ENCODE measurements at places on chromosomes 3 and 15.

DNA sequence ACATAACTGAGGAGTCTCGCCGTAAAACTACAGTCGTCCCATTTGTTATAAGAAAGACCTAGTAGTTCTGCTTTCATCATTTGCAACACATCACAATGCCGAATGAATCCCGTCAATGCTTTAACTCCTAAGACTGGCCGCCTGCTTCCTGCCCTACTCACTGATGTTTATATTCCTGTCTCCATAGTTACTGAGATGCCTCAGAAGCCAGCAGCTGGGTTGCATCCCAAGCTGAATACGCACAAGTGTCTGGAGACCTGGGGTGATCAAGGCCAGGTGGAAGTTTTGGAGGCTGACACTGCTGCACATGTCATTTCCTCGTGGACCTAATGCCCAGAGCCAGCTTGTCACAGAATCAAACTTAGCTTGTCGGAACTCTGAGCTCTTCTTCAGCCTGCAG lies 95.2 kb upstream of the UBE2E1 start:
- DNase-seq, result no peak

DNA sequence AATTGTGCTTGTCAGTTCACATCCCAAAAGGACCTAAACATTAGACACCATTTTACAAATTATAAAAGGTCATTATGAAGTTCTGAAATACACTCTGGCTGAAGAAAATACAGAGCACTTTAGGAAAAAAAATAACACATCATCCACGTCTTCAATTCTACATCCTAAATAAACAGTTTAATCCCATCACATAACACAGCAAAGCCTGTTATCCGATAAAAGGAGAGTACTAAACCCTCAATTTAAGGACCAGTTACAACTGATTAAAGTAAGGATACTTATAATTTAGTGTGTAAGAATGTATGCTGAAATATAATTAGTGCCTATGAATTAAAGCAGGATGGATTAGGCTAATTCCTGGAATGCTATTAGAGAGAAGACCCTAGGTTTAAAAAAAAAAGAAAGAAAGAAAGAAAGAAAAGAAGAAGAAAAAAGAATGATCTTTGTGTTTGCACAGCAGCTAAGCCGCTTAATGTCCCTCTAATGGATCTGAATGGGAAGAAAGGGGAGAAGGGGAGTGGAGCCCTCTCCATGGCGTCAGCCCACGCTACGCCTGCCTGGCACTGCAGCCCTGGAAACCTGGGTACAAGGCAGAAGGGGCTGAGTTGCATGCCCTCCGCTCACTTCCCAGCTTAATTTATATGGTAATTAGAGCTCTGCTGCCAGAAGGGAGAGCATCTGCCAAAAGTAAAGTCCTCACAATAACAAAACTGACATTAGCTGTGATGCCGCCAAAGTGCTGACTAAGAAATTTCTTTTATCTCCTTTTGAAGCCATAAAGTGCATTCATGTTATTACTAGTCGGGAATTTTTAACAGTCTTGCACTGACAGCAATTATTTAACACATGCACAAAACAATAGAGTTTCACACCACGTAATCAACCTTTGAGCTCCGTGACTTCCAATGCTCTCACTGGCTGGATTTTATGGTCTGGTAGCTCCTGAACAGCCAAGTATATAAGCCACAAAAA lies 90.0 kb downstream of the FSIP1 start:
- DNase-seq, result no peak

- DNase-seq, result no peak
These were observed 145.9 kb downstream of the RORA start for GRCh38 chr15:61083081-61083787.

DNA sequence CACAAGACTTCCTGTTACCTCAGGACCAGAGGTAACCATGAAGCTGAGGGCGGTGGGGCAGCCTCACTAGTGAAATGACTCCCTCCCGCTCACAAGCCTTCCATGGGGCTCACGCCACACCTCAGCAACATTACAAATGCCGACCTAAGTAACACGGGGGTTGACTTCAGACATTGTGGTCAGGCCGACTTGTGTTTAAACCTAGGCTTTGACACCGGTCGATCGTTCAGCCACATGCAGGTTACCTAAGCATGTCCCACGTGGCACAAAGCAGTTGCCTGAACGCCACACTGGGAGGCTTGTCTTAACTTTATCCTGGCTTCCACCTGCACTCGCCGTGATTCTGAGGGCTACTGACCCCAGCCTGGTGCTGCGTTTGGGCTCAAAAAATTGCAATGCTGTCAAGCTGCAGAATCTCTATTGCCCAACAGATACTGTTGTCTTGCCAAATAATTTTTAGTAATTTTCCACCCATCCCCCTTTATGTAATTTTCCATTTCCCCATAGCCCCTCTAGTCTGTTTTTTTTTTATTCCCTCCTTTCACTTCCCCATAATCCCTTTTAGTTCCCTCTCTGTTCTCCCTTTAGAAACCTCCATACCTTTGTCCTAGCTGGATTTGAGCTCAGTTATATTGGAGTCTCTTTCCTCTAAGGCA lies 158.6 kb upstream of the RGMA start:
- DNase-seq, result no peak

GRCh38 chr15:34709866-34710265 lies 44.9 kb downstream of the GJD2 start:
- no peak for DNase-seq

DNA sequence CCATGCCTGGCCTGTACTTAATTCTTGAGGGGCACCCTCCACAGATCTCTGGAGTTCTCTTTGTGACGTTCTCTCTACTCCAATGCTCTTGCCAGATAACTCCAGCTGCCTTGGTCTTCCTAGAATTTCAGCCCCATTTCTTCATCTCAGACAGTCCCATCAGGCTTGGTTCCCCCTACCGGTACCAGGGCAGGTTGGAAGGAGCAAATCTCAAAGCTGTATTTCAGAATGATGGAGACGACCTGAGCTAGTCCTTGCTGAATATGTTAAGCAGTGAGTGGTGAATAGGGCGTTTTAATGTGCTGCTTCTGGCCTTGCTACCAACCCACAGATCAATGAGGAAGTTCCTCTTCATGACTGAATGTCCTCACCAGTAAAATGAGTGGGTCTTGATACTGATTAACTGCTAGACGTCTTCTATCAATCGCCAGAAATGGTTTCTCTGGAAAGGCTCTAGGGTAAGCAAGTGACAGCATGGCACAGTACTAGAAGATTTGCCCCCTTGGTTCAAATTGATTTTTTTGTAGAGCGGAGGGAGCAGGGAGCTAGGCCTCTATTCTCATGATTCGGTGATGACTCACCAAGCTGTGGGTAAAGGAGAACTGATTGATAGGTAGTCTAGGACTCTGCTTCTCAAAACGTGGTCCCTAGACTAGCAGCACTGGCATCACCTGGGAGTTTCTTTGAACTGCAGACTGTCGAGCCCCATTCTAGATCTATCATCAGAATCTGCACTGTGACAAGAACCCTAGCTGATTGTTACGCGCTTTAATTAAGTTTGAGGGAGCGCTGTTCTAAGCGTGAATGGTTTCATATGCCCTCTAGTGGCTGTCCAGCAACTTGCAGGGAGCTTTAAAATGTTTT lies 67.8 kb downstream of the UBP1 start:
- peak; percentile 29 for DNase-seq

GRCh38 chr15:61623746-61624145 lies 394.6 kb upstream of the RORA start:
- DNase-seq, result no peak

- DNase-seq, result no peak
These were observed 6.5 kb downstream of the RRP9 start for GRCh38 chr3:51934991-51935885.

GRCh38 chr3:11220230-11220629 lies 52.0 kb upstream of the ATG7 start:
- DNase-seq, result no peak

- no peak for DNase-seq
These were observed 103.3 kb upstream of the GALNT15 start for GRCh38 chr3:16071206-16071605.

DNA sequence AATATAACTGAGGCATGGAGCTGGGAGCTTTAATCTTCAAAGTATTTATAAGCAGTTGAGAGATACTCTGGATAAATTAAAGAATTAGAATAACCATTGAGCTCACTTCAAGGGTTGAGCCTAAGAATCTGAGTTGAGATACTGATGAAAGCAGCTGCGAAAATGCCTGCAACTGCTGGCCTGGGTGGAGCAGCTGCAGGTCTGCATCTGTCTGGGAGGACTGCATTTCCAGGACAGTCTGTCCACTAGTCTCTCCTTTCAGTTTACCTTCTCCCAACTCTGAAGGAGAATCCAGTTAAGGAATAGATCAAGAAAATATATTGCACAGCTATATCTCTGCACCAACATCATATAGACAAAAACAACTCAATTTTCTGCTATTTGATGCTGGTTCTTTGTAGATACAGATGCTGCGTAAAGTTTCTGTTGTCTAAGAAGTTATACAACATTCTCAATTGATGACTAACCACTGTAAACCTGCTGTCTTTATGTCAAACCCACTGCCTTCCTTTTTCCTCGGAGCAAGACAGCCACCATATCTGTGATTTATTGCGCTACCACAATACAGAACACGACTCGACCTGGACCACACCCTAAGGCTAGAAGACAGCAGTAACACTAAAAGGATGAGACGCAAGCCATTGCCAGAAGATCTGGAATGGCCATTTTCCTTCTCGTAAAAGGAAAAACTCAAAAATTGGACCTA lies 245.1 kb downstream of the MAGI1 start:
- DNase-seq, result no peak

Measured in activated T-cell treated with anti-CD3 and anti-CD28 coated beads, Interleukin-2, amount 50 U/mL, for 1 hour (primary cell).